ENCODE measurements at places on chromosomes 12 and 14.

DNA sequence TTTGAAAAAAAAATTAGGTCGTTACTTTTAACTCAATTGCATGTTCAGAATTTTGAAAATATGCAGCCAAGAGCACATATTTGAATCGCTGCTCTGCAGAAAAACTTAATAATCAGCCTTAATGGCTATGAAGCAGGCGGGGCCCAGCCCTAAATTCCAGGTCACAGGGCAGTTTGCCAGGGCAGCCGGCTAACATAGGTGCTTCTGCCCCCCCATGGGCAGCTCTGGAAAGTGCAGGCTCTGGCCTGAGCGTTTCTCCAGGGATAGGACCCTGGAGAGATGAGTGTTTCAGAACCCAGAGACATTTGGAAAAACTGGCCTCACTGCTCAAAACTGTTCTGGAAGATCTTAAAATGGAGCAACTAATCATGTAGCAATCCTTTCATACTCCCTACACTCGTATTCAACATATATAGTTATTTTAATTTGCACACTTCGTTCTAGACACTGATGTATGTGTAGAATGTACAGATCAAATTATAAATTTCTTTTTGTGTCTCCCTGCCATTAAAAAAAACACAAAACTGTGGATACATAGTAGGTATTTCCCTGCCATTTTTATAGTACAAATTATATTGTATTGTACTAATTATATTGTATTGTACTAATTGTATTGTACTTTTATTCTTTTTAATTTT is 26.0 kb upstream of the PTGR2 start:
- peak; percentile 69 for DNase-seq

- no peak for DNase-seq
Observed at GRCh38 chr14:36583893-36584811, 1.7 kb upstream of the NKX2-8 start.

- no peak for DNase-seq
Observed at GRCh38 chr14:78982551-78982950, 812.4 kb downstream of the NRXN3 start.

- DNase-seq: no peak
Observed at GRCh38 chr14:74267588-74267987, 28.3 kb downstream of the VSX2 start.

DNA sequence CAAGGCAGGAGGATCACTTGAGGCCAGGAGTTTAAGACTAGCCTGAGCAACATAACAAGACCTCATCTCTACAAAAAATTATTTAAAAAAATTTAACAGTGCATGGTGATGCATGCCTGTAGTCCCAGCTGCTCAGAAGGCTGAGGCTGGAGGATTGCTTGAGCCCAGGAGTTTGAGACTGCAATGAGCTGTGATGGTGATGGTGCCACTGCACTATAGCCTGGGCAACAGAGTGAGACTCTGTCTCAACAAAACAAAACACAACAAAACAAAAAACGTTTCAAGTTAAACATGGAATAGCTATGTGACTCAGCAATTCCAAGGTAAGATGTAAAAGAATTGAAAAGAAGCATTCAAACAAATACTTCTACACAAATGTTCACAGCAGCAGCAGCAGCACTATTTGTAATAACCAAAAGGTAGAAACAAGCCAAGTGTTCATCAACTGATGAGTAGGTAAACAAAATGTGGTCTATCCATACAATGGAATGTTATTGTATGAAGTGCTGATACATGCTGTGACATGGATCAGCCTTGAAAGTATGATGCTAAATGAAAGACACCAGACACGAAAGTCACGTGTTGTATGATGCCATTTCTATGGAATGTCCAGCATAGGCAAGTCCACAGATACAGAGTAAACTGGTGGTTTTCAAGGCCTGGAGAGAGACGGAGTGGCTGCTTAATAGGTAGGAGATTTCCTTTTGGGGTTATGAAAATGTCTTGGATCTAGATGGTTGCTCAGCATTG is 31.4 kb downstream of the CFAP251 start:
- DNase-seq: no peak

DNA sequence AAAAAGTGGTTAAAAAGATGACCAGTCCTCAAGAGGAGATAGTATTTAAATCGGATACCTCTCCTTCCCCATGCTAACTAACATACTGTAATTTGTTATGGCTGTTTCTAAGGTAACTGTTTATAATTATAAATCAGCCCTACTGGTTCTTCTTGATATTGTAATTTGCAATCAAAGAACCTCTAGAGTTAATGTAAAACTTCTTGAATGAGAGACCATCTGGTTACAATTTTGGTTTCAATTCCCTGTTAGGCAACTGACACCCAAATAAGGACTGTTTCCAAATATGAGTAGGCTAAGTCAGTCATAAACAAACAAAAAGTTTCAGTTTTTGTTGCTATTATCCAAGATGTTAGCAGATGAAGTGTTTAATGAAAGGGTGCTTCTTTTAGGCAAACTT is 120.2 kb upstream of the DNM1L start:
- no peak for DNase-seq

DNA sequence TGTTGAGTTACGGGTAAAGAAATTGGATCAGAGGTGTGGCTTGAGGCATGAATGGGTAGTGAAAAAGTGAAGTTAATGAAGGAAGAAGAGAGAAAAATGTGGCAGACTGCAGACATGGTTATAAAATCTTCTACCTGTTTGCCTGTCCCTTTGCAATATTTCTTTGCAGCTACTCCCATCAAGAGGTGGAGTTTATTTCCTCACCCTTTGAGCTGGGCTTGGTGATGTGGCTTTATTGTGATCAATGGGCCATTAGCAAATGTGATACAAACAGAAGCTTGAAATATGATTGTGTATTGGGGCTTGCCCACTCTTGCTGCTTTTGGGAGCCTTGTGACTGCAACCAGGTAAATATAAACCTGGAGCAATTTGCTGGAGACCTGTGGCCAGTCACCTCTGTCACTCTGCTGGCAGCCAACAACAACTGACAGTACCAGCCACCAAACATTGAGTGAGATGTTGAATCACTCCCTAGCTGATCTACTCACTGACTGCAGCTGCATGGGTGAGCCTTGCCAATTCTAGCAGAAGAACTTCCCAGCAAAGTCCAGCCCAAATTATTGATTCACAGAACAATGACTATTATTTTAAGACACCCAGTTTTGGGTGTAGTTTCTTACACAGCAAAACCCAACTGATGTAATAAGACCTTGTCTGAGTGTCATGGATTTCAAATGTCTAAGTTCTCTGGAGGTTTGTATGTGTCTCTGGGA is 151.0 kb upstream of the ATP2B1 start:
- no peak for DNase-seq

DNA sequence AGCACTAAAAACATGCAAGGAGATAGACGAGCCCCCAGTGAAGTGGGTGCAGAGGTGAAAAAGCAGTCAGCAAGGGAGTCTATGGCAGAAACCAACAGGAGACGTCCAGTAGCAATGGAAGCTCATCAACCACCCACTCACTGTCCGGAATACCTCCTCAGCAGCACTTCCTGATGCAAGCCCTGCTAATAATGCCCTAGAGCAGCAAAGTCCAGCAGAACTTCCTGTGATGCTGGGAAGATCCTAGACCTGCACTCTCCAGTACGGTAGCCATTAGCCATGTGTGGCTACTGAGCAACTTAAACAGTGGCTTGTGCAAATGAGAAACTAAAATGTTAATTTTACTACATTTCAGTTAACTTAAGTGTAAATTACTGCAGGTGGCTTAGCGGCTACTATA is 11.0 kb downstream of the SERPINA9 start:
- DNase-seq: no peak

DNA sequence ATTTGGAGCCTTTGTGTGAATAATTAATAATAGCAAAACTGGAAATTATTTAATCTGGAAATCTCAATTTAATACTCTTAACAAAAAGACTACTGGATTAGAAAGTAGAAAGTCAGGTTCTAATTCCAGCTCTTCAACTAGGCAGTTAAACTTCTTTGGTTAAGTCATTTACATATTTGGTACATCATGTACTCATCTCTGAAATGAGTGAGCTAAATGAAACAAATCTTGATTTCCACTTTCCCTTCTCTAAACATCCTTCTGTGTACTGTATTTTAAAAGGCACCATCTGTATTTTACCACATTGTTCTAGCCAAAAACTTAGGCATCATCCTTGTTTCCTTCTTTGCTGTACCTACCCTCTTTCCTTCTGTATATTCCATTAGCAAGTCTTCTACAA is 26.9 kb downstream of the CRADD start:
- no peak for DNase-seq

DNA sequence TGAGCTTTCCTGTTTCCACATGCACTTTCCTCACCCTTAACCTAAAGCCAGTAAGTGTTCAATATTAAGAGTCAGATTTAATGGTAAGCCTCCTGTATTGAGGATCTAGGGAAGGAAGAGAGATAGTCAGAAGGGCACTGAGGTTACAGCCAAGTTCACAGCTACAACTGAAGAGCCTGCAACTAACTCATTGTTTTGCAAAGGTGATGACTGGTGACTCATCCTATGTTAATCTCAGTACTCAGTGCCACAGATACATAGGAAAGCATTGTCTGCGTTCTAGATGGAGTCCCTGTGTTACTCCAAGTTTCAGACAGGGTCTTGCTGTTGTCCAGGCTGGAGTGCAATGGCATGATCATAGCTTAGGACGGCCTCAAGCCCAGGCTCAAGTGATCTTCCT is 157.0 kb upstream of the RBM19 start:
- no peak for DNase-seq

DNA sequence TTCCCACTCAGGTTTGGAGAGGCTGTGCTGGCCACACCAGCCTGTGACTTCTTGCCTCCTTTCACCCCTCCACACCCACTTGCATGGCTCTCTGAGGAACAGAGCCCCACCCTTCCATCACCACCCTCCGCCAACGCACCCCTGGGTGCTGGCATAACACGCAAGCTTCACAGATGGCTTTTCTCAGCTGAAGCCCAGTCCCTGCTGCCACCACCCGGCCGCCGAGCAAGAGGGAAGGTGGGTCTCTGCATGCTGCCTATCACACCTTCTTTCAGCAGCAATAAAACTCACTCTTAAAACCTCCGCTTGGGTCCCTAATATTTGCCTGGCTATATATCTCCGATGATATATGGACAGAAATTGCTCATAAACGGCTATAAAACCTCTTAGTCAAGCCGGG is 41.6 kb downstream of the SMUG1 start:
- no peak for DNase-seq

GRCh38 chr14:101781240-101782061 is 19.9 kb downstream of the PPP2R5C start:
- no peak for DNase-seq

GRCh38 chr14:24232645-24233537 is at the start of gene GMPR2:
TSS of gene GMPR2 (plus strand) at chr14:24232929. CDS start at chr14:24233254, 325 bp downstream.
- DNase-seq: no peak

DNA sequence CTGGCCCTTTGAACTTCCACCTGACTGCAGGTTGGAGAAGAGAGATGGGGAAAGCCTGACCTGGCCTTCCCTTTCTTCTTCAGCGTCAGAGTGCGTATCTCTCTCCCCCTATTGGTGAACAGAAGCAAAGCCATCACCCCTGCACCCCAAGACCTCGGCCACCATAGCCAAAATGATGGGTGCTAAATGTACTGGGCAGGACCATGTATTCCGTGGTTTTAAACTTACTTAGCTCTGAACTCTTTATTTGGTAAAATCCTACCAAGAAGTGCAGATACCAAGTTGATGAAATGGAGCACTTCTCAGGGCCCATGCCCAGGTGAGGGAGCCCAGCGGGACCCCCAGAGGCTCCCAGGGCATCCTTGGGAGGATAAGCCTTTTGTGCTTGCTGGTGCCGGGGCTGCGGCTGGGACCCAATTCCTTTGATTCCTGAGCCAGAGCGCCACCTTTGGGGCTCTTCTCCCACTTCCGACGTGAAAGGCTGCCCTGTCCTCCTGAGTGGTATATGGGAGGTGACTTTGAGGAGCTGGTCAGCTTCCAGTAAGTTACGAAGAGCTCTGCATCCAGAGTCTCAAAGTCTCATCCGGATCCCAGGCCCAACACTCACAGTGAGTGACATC is 9.4 kb downstream of the CCND2 start:
- no peak for DNase-seq

DNA sequence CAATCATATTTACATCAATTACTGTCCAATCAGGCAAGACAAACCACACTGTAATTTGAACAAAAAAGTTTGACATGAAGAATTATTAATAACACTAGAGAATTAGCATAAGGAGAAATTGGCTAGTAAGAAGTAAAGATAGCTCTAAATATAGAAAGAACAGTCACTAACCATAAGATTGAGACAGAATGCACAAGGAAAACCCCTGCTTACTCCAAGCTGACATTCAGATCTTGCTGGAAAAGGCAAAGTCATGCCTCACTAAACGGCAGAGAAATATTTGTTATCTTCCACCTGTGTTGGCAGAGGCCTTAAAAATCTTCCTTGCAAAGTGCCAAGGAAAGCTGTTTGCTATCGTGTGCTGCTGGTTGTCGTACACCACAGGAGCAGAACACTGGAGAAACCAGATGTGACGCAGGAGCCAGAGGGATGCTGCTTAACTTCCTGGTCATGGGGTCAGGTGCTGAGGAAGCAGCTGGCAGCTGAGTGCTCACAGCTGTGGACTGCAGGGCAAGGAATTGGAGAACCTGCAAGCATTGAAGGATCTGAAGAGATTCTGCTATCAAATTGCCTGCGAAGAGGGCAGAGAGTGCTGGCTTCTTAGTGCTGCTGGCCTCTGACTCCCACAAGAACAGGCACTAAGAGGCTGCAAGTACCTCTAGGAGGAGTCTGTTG is 1323.3 kb downstream of the LRFN5 start:
- DNase-seq: no peak

- no peak for DNase-seq
Observed at GRCh38 chr14:90381011-90381786, 15.6 kb upstream of the CALM1 start.

DNA sequence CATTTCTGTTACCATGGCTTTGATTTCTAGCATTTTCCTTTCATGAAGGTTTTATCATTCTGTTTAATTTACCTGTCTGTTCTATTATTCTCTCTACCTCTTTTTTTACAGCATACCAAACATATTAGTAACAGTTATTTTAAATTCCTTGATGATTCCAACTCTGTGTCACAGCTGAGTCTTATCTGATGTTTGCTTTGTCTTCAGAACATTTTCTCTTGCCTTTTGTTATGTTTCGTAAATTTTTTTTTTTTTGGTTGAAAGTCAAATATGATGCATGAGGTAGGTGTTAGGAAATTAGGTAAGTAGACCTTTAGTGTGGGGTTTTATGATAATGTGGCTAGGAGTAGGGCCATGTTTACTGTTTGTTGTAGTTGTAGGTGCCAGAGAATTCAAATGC is 496.4 kb downstream of the FOXG1 start:
- DNase-seq: no peak
